ENCODE measurements at places on chromosomes 7 and 10.

GRCh38 chr7:131357282-131357880 lies 29.7 kb downstream of the MKLN1 start:
- no peak for DNase-seq

DNA sequence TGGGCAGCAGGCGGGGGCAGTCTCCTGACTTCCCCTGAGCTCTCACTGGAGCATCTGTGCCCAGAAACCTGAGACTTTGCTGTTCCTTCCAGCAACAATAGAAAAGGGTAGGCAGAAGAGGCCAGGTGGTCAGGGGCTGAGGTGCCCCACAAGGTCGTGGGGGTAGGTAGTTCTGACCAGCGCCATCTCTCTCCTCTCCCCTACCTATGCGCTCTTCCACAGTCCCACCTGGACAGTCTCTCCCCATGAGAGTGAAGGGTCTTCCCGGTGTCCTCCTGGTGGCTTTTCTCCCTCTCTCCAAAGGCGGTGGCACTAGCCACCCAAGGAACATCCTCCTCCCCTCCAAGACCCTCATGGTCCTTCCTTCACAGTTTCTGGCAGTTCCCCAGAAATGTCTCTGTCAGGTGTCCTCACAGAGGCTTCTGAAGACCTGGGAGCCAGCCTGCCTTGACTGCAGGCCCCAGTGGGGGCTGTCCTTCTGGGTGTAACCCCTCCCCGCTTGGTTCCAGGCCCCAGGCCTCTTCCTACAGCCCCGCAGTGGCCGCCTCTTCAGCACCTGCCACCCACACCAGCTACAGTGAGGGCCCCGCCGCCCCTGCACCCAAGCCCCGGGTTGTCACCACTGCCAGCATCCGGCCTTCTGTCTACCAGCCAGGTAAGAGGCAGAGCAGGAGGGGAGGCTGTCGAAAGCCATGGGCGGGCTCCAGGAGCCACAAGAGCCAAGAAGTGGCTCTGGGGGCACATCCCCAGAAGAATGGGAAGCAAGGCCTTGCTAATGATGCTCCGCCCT lies 41.3 kb downstream of the LDB3 start:
- DNase-seq = no peak

DNA sequence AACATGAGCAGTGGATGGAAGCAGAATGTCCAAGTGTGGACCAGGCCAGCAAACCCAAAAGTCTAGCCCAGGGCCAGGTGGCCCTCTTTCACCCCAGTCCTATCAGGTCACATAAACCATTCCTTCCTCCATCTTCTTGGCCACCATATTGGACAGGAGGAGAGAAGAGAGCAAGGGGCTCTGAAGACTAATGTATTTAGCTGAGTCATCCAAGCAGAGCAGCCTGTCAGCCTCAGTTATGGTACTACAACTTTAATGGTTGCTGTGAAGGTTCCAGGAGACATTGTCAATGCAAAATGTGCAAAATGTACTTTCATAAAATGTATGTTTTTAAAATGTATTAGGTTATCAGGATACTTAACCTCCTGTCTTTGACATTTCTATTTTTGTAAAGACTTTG lies 159.5 kb downstream of the GPAM start:
- no peak for DNase-seq

DNA sequence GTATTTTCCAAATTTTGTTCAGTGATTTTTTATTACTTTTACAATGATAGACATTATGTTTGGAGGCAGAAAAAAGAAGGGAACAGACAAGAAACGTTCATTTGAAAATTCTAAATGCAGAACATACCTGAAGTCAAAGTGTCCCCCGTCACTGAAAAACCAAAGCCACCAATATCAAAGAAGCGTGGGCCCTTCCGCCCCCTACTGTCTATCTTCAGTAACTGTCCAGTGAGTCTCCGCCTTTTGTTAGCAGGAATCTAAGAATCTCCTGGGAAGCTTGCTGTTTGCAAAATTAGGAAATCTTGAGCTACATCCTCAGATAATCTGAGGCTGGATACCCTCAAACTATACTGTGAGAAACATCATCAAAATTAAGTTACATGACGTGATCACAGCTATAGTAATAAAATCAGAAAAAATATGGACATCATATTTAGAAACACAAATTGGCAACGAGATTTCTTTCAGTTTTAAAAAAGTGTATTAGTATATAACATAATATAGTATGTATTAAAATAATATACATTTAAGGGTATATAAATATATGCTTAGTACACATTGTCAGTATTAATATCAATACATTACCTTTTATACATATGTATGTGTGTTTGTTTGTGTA lies 169.3 kb upstream of the AKR1E2 start:
- peak; percentile 4 for DNase-seq

GRCh38 chr7:125563557-125563956 lies 633.9 kb upstream of the POT1 start:
- DNase-seq = no peak

DNA sequence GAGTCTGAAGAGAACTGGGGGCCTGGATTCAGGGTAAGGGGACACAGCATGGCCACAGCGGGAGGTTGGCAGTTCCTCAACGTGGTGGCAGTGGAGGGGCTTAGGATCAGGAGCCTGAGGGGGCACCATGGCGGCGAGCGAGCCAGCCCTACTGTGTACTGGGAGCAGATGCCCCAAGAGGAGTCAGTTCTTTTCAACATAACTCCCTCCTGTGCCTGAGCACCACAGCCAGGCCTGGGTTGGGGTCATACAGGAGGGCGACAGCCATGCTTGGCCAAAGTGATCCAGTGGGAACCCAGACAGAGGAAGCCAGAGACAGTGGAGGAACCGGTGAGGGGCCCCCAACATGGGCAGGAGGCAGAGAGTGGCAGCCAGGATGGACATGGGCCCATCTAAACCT lies 65.8 kb downstream of the MICALL2 start:
- DNase-seq = no peak

GRCh38 chr7:18828260-18828993 lies 289.0 kb downstream of the TWIST1 start:
- DNase-seq = no peak

- no peak for DNase-seq
These were observed 931.5 kb downstream of the TYW1 start for GRCh38 chr7:67928141-67928540.

DNA sequence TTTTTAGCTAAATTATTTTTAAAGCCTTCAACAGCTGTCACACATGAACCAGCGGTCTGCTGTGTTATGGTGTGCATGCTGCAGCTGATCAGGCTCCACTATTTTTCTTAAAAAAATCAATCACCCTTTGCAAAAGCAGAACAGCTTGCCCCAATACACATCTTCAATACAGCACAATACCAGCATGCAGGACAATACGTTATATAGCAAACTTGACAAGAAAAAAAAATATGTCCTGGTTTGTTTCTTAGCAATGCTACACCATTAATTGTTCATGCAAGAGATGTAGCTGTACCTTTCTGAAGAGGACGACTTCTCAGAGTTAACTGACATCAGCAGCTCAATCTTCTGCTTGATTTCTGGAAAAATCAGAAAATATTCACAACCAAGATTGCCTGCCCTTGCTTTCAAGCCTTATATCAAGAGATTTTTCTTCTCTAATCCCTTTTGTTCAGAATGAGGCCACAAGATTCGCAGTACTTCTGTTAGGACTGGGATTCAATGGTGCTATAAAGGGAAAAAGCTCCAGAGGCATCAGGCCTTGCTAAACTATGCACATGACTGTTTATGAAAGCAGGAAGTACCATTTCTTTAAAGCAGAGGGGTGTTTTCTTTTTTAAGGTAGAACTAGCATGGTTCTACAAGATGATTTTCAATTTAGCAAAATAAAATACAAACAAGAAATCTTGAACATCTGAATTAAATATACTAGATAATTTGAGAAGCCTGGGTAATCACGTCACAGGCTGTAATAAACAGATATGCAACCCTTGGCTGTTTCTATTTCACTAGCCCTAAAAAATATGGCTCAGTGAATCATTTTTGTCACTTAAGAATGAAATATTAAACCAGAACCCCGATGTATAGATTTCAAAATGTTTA lies 120.0 kb downstream of the SRPK2 start:
- peak; percentile 64 for DNase-seq

- no peak for DNase-seq
These were observed 109.3 kb upstream of the BTBD16 start for GRCh38 chr10:122161795-122162194.

GRCh38 chr7:128831178-128831993 lies 1.2 kb downstream of the FLNC start:
- DNase-seq = no peak

DNA sequence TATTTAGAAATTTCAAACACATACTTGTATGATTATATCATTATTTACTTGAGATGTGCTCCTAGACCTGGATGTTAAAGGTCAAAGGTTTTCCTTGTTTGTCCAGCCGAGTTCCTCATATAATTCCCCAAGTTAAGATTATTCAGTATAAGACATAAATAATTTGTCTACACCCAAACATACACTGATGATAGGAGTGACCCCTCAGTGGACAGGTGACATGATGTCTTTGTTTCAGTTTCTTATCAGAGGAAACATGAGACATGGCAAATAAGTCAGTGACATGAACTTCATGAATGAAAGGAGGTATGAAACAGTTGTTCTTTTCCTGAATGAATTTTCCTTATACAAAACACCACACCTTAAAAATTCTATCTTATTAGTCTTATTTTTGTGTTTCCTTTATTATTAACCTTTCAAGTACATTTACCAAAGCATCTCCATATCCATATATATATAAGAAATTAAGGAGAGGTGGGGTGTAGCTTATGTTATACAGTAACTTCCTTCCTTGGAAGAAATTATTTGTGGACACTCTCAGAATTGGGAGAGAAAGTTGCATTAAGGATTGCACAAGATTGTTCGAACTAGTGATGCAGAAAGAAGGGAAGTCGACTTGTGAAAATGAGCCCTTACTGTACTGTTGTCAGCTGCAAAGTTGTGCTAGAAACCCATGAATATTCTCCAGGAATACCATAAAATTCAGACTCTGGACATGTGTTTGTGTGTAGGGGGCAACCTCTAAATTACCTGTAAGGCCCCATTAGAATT lies 60.5 kb downstream of the POM121L12 start:
- DNase-seq = no peak

- DNase-seq = no peak
These were observed 54.4 kb downstream of the KLHDC10 start for GRCh38 chr7:130124711-130125110.

DNA sequence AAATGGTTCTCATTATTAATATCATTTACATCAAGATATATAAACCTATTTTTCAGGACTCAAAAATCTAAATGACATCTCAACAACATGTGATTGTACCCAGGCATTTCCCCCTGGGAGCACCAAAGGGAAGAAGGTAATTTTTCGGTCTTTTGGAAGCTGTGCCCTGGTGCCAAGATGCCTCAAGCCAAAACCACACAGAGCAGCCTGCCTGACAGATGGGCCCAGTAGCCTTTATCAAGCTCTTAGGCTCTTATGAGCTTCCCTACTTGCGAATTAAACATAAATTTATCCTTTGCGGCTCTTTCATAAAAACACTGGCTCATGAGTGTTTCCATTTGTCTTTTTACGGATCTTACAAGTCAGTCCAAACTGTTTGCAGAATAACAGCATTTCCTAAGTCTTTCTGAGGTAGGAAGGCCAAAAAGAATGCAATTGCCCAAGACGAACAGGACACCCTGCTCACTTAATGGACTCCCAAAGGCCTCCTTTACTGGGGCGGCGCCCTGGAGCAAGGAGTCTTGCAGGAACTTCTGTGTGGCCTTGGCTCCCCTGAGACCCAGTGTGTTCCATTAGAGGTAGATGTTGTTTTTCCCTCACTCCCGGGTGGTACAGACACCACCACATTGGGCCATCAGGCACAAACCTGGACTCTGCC lies 4.1 kb upstream of the RASSF4 start:
- DNase-seq = no peak

- DNase-seq = no peak
These were observed 187.9 kb downstream of the GATA3 start for GRCh38 chr10:8242295-8242872.

GRCh38 chr10:91756286-91756685 lies 41.9 kb upstream of the TNKS2 start:
- peak; percentile 38 for DNase-seq

- DNase-seq = no peak
These were observed 2.0 kb downstream of the BAZ1B start for GRCh38 chr7:73519867-73520672.

- no peak for DNase-seq
These were observed 38.0 kb downstream of the RAB18 start for GRCh38 chr10:27541796-27542729.

GRCh38 chr7:148906707-148907498 lies 22.8 kb upstream of the EZH2 start:
- DNase-seq = no peak

- no peak for DNase-seq
These were observed 194.7 kb upstream of the SEMA3A start for GRCh38 chr7:84389242-84389641.

DNA sequence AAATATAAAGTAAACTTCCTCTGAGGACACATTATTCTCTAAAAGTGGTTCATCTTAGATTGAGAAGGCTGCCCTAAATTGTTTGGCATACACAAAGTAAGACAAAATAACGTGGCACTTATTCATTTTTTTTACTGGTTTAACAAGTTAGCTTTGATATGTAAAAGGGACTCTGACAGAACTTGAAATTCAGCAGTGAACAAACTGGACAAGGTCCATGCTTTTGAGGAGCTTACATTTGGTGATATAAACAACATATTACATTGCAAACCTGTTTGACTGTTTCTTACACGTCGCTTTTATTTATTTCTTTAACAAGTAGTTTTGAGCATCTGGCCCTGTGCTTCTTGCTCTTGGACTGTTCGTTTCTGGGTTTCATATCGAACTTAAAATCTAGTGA lies 253.1 kb upstream of the POM121L12 start:
- no peak for DNase-seq

GRCh38 chr10:48400850-48401220 lies 94.4 kb downstream of the MAPK8 start:
- no peak for DNase-seq

DNA sequence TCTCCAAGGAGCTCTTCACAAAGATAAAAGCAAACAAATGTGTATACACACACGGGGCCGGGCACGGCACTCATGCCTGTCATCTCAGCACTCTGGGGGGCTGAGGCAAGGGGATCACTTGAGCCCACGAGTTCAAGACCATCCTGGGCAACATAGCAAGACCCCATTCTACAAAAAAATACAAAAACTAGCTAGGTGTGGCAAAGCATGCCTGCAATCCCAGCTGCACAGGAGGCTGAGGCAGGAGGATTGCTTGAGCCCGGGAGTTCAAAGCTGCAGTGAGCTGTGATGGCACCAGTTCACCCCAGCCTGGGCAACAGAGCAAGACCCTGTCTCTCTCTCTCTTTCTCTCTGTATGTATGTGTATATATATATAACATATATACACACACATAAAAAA lies 22.3 kb downstream of the TTYH3 start:
- no peak for DNase-seq

DNA sequence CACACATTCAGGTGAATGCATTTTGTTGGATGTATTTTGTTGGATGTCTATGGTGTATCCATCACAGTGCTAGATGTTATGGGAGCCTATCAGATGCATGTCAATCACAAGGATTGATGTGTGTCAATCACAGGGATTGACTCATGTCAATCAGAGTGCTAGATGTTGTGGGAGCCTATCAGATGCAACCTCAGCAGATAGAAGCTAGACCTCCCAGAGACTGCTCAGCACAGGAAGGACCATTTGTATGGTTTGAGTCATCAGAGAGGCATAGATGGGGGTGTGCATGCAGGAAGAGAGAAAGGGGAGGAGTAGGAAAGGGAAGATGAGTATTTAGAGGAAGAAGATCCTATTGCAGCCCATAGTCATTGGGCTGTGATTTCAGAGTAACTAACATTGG lies 48.3 kb upstream of the PITRM1 start:
- DNase-seq = no peak

GRCh38 chr10:97025613-97026242 lies 160.0 kb downstream of the SLIT1 start:
- DNase-seq = peak; percentile 46
